ENCODE measurements at places on chromosomes 1 and 21.

GRCh38 chr1:32066489-32066873, 6.3 kb upstream of the TMEM39B start:
- peak; percentile 96 for DNase-seq

GRCh38 chr21:16079830-16080229, 350.0 kb downstream of the USP25 start:
- DNase-seq, result peak; percentile 28

DNA sequence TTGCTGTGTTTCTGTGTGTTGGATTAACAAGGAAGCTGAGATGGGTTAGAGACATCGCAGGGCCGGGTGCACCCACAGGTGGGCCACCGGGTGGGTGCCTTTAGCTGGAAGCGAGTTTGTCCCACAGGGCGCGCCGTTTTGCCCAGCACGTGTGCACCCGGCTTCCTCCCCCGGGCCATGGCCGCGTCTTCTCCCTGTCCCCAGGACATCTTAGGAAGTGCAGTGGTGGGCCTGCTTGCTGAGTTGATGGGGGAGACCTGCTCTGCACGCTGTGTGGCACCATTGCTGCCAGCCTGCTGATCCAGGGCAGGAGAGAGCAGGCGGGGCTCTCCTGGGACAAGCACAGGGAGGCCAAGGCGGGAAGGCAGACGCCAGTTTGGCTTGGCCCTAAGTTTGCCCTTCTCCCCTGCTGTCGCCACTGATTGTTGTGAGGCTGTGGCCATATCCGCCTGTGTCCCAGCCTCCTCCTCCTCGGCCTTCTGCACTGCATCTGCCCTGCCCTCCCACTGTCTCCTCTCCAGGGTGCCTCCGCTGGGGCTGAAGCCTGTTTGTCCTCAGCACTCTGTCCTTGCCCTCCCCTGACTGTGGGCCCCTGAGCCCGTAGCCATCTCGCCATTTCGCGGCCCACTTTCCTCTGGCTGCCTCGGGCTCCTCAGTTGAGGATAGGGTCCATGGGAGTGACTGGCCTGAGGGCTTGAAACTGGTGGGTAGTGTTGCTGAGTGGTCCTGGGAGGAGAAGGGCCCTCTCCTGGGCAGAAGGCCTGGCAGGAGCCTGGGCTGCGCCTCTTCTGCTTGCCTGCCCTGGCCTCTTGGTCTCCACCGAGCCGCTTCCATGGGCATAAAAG, 47.6 kb downstream of the PKNOX1 start:
- DNase-seq, result no peak

DNA sequence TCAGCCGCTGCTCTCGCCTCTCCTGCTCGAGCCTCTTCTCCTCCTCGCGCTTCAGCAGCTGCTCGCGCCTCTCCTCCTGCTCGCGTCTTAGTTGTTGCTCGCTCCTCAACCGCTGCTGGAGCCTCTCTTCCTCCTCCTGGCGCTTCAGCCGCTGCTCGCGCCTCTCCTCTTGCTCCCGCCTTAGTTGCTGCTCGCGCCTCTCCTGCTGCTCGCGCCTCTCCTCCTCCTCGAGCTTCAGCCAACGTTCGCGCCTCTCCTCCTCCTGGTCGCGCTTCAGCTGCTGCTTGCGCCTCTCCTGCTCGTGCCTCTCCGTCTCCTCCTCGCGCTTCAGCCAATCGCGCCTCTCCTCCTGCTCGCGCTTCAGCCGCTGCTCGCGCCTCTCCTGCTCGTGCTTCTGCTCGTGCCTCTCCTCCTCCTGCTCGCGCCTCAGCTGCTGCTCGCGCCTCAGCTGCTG, 3.7 kb downstream of the TCHH start:
- peak; percentile 38 for DNase-seq

DNA sequence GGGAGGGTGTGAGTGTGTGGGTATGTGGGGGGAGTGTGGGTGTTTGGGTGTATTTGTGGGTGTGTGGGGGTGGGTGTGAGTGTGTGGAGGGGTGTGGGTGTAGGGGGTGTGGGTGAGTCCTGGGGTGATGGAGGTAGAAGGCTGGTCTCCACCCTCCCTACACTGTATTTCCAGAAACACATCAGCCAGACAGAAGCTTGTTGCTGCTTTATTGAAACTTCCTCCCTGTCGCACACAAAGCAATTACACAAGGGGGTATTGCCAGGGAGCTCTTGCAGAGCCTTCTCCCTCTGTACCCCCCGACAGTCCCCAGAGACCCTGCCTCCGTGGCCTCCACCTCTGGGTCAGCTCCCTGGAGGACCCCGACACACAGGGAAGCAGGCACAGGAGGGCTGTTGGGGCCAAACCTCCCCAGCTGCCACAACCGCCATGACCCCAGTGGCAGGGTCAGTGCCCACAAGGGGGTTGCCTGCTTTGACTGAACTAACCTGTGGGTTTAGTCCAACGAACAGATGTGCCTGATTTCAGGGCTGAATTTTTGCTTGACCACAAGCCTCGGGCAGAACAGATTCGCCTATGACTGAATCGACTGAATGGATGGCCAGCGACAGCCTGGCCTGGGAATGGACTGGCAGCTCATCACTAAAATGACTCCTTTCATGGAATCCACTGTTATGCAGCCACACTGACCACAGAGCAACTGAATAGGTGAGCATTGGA, 9.1 kb upstream of the MATN1 start:
- DNase-seq, result no peak

DNA sequence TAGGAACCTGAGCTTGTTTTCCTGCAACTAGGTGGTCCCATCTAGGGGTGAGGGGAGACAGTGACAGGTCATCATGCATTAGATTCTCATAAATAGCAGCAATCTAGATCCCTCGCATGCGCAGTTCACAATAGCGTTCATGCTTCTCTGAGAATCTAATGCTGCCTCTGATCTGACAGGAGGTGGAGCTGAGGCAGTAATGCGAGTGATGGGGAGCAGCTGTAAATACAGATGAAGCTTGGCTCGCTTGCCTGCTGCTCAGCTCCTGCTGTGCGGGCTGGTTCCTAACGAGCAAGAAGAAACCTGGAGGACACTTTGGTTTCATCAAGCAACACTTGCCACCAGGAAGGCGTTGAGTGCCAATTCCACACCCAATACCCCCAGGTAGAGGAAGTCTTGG, 95.1 kb upstream of the OLIG2 start:
- DNase-seq, result no peak

- DNase-seq, result no peak
Observed at GRCh38 chr1:5164158-5164557, 509.7 kb downstream of the AJAP1 start.

DNA sequence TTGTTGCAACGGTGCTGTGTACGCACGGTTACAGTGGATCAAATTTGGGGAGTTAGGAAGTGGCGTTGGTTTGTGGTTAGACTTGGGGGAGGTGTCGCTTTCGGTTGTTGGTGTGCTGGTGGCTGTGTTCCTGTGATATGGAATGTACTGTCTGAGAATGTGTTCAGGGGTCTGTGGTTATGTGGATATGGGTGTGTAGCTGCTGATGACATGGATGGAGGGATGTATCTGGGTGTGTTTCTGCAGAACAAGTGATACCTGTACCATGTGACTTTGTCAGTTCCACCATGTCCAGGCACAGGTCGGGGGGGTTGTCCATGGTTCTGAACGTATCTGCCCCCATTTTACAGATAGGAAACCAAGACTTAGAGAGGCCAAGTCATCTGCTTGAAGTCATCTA, 22.7 kb downstream of the PAX7 start:
- DNase-seq, result no peak

DNA sequence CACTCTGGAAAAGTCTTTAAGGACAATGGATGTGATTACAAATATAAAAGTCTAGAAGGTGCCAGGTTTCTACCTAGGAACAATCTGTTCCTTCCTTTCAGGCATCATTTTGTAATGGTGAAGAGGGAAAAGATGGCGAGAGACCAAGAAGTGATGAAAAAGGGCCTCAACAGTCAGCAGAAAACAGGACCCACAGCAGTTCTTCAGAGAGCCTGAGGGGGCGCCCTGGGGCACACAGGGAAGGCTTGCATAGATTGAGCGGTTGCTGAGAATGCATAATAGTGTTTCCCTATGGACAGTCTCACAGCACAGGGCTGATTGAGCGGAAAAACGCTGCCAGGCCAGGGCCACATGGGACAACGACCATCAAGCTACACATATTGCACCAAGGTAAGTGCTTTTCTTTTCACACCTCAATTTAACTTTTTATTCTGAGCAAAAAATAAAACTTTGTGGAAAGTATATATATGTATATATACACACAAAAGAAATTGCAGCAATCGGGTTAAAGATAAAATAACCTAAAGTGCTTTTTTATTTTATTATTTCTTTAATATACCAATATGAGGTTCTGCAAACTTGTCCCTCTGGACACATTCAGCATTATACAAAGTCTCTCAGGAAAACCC, 3.1 kb upstream of the YRDC start:
- peak; percentile 86 for DNase-seq

GRCh38 chr1:151128800-151129199, 17.6 kb downstream of the SEMA6C start:
- no peak for DNase-seq

- peak; percentile 32 for DNase-seq
Observed at GRCh38 chr1:172549621-172550280, 16.8 kb downstream of the SUCO start.

DNA sequence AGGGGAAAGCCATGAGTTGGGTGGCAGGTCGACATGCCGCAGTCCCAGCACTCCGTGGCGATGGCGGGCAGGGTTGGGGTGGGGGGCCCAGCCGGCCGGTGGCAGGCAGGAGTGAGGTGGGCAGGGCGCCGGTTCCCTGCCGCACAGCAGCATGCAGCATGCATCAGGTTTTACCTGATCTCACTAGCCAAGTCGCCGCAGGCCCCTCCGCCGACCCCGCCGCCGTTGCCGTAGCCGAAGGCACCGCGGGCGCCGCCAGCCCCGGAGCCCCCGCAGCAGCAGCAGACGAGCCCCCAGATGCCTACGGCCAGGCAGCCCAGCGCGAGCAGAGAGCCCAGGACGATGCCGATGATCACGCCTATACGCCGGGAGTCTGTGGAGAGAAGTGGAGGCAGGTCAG, 6.7 kb downstream of the VSIG8 start:
- DNase-seq, result no peak

DNA sequence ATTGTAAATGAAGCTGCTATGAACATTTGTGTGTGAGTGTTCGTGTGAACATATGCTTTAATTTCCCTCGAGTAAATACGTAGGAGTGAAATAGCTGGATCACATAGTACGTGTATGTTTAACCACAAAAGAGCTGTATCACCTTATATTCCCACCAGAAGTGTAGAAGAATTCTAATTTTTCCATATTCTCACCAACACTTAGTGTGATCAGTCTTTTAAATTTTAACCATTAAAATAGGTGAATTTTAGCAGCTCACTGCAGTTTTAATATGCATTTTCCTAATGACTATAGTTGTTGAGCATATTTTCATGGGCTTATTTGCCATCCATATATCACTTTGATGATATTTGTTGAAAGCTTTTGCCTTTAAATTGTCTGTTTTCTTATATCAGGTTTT, 741.2 kb downstream of the PTPRU start:
- DNase-seq, result no peak

- peak; percentile 33 for DNase-seq
Observed at GRCh38 chr1:161032409-161032808, 6.4 kb downstream of the TSTD1 start.

GRCh38 chr1:87346130-87346814, 17.6 kb downstream of the LMO4 start:
- no peak for DNase-seq

DNA sequence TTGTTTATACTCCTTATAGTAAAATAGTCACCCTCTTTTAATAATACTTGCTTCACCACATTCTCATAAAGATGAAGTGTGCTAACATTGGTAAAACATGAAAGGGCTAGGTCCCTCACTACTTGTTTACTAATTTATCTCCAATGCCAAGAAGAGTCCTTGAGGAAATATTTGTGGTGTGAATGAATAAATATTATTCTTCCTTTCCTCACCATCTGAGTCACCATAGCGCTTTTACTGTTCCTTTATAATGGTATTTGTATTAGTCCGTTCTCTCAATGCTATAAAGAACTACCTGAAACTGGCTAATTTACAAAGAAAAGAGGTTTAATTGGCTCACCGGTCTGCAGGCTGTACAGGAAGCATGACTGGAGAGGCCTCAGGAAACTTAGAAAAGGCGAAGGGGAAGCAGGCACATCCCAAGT, 222.8 kb upstream of the ZRANB2 start:
- no peak for DNase-seq

DNA sequence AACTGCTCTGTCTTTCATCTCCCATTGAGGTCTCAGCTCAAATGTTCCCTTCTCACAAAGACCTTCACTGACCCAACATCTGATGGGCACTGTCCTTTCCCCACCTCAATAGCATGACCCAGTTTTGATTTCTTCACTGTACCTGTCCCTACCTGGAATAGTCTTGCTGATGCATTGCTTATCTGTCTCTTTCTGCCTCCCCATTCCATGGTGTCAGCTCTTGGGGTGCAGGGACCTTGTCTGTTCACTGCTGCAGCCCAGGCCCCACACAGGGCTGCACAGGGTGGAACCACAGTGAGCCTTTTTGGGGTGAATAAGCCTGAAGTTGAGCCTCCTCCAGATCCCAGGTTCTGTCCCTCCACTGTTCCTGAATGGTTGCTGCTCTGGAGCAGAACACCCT, 414.9 kb downstream of the PTPRU start:
- no peak for DNase-seq

DNA sequence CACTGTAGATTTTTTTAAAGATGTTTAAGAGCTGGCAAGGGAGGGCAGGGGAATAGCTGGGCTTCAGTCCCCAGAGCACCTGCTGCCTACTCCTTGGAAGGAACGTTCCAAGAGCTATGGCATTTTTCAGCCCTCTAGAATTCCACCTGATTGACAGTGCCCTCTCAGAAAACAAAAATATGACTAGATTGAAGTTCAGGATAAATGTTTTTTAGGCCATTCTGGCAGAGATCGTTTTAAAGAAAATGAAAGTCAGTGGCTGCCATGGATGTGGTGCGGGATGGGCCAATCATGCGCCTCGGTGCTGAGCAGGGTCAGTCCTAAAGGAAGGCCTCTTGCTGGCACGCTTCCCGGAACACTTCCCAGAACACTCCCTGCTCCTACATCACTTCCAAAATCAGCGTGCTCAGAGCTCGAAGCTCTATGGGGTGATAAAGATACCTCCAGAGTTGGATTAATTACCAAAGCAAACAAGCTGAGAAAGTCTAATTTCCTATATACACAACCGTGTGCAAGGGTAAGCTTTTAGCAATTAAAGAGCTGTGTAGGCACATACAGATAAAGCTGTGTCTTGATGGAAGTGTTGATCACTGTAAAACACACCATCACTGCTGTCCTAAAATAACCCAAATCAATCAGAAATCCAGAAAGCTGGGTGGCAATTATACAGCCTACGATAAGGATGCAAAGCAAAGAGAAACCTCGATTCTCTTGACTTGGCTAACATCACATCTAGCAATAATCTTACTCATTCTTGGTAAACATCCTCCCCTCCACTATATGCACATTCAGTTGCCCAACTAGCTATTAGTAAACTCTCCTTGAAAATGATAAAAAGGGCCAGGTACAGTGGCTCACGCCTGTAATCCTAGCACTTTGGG, 34.6 kb downstream of the TGFBR3 start:
- peak; percentile 95 for DNase-seq

DNA sequence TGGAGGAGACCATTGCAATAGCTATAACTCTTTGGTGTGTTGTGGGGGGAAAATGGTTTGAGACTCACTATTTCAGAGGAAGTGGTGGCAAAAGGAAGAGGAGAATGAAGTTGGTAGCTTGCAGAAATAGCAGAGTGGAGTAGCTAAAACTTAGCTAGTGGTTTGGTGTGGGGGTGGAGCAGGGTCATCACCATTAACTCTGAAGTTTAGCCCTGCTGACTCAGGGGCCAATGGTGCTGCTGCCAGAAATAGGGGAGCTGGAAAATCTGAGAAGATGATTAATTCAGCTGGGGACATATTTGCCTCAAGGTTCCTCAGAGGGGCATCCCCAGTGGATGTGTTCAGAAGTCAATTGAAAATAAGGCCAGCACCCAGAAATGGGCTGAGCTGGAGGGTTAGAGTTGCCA, 65.4 kb downstream of the RUNX1 start:
- DNase-seq, result peak; percentile 28

Data from fibroblast of pulmonary artery (primary cell).